CD4-positive, CD25-positive, alpha-beta regulatory T cell (primary cell): ENCODE measurements at places on chromosomes 12 and 14.

DNA sequence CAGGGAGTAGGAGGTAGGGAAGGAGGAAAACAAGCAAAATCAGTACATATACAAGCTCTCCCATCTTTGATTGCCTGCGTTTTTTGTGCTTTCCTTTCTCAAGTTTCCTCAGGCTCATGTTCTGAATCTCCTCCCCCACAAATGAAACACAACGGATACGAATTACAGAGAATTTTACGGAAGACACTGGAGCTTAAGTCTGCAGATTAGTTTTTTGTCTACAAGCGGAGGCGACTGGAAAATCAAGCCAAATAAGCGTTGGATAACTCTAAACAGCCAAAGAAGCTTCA is 612 bp downstream of the WBP11 start:
- no peak for DNase-seq

DNA sequence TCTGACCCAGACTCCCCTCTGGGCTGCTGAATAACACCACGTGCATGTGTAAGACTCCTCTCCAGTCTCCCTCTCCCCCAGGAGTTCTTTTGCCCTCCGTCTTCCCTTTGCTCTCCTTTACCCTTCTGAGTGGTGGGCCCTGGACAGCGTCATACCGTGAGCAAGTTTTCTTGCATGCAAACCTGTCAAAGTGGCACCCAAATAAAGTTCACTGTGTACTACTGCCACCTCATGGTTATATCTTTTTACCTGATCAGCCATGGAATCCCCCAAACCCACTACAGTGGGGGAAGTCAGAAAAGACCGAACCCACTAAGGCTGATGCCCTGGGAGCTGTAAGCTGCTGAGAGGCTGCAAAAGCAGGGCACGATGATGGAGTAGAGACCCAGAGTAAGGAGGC is 131.1 kb upstream of the VRK1 start:
- DNase-seq, result no peak

- DNase-seq, result no peak
Observed at GRCh38 chr12:26128168-26128567, 3.3 kb upstream of the BHLHE41 start.

GRCh38 chr12:81866081-81866480 is 106.9 kb upstream of the PPFIA2 start:
- no peak for DNase-seq

- no peak for DNase-seq
Observed at GRCh38 chr12:71888521-71888920, 49.0 kb downstream of the TBC1D15 start.

DNA sequence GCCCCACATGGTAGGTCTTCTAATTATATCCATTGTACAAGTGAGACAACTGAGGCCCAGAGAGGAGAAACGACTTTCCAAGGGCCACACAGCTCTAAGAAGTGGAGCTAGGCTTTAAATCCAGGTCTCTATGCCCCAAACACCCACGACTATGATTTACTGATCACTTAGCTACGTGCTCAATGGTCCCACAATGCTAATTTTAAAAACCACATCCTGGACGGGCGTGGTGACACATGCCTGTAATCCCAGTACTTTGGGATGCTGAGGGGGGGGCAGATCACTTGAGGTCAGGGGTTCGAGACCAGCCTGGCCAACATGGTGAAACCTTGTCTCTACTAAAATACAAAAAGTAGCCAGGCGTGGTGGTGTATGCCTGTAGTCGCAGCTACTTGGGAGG is 8.4 kb upstream of the MLEC start:
- no peak for DNase-seq

- DNase-seq, result no peak
Observed at GRCh38 chr12:19245106-19245505, 115.6 kb downstream of the PLEKHA5 start.

DNA sequence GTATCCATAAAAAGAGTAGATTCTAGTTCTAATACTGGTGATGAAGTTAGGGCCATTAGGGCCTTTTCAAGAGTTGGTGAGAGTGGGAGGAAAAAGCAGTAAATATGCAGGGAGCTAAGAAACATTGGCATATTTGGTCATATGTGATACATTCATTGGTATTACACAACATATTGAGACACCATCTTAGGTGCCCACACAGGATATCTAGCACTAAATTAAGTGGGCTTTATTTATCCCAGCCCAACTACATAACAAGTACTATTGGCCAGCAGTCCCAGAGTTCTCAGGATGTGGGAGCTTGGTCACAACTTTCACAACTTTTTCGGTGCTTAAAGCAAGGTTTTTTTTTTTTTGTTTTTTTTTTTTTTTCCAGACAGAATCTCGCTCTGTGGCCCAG is 2.0 kb upstream of the ING4 start:
- DNase-seq, result no peak

DNA sequence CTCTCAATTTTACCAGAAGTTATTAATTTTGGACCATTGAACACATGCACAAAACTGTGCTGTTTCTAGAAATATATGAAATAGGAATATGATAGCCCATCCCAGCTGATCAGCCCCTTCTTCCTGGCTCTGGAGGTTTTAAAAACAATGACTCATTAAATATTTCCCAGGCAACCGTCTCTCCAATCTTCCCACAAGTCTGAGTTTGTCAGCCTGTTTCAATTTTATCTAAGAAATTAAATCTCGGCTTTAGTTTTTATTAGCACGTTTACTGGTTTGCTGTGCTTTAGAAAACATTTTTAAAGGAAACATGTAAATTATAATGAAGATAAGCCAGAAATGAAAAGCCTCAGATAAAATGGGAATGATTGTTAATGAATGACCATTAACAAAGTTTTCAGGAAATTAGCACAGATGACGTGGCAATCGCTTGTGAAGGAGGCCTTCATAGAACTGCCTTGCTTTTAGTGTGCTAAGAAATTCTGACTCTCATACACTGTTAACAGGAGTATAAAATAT is 89.3 kb upstream of the RAP1B start:
- no peak for DNase-seq

DNA sequence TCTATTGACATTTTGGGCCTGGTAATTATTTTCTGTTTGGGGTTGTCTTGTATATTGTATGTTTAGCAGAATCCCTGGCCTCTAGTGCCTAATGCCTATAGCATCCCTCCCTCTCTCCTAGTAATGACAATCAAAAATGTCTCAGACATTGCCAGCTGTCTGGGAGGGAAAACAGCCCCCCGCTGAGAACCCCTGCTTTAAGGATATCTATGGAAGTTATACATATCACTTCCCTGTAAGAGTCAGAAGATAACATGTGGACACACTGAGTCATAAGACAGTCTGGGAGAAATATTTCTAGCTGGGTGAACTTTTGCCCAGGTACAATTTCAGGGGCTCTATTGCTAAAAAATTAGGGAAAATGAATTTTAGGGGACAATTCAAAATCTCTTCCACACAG is 255.0 kb downstream of the PAWR start:
- DNase-seq, result no peak

DNA sequence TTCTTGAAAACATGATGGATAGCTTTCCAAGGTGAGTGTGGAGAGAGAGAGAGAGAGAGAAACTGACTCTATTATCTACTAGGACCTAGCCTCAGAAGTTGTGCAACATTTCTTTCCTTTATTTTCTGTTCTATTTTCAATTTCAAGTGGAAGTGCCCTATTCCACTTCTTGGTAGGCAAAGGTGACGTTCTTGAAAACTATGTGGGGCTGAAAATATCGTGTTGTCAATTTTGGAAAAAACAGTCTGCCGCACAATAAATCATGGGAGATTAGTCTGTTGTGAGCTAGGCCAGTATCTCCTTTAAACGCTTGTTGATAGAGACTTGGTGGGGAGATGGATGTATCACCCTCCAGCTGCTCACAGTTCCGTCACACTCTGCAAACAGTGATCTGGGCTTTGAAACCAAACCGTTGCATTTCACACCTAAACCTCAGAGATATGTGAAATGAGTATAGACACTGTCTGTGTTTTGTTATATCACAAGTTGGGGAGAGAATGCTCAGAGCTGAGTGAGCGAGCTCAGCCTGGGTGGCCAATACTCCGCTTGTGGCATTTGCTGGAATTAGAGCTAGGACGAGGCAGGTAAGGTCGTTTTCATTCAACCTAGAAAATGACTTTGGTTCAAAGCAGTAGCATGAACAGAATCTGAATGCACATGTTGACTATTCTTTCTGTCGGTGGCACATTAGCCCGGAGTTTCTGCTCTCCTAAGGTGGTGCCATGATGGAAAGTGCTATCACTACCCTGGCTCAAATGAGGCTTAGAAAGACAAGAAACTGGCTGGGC is 75.1 kb upstream of the ST8SIA1 start:
- peak; percentile 71 for DNase-seq

DNA sequence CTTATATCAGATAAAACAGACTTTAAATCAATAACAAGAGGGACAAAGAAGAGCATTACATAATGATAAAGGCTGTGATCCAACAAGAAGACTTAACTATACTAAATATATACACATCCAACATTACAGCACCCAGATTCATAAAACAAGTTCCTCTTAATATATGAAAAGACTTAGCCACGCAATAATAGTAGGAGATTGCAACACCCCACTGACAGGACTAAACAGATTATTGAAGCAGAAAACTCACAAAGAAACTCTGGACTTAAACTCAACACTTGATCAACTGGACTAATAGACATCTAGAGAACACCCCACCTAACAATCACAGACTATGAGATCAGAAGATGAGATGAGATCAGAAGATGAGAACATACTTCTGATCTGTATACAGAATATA is 5.7 kb upstream of the CLEC14A start:
- DNase-seq, result no peak

- no peak for DNase-seq
Observed at GRCh38 chr12:124848621-124849380, 14.9 kb downstream of the SCARB1 start.

DNA sequence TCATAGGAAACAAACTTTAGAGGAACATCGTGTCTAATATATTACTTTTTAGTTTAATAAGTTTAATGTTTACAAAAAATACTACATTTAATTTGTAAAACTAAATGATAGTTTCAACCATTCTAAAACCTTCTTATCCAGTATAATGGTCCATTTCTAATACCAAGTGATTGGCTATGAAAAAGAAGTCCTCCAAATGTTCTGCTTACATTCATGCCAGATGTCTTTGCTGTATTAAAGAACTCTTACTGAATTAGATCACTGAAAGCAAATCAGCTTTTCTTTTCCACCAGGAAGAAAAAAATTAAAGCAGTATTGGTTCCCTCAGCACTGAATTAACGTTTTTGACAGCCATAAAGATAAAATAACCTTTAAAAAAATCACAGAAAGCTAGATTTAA is 3.7 kb downstream of the NOVA1 start:
- no peak for DNase-seq

GRCh38 chr14:66046591-66046990 is 439.6 kb upstream of the CCDC196 start:
- no peak for DNase-seq

- peak; percentile 72 for DNase-seq
Observed at GRCh38 chr12:32025906-32026305, 66.7 kb downstream of the RESF1 start.

GRCh38 chr12:132161036-132161781 is 17.0 kb downstream of the NOC4L start:
- DNase-seq, result no peak

DNA sequence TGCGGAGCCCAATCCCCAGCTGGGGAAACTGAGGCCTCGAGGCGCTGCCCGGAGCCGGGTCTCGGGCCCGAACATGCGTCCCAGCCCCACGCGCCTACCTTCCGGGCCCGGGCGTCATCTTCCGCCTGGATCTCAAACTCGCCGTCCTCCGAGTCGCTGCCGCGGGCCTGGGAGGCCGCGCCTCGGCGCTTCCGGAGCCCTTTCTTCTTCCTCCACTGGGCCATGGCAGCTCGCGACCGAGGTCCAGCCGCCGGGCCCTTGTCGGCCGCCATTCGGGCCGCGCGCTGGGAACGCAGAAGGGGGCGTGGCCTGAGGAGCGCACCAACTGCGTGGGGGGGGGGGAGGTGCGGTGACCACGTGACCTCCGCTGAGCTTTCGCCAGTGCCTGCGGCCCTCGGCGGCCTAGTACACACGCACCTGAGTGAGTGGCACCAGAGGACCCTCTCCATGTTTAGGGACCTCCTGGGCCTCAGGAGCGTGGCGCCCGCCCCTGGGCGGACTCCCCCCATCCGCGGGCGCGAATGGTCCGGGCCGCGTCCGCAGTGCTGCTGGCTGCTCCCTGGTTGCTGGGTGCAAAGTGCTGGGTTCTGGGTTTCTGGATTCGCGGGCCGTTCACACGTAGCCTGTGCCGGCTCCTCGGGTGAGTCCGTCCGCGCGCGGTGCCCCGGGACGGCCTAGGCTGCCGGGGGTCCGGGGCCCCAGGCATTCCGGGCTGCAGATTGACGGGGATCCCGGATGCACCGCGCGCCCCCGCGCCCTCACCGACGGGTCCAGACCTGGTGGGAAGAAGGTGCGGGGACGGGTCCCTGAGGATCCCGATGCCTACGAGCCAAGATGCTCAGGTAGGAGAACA is at the start of the genes DDX54 and RITA1:
DDX54 (minus strand) TSS at position 299 of the 853 bp plus-strand sequence; CDS start at position 272, 27 bp downstream.
RITA1 (plus strand) TSS at position 542 of the 853 bp plus-strand sequence. CDS start 1,026 bp downstream, outside the sequence.
- peak; percentile 84 for DNase-seq

DNA sequence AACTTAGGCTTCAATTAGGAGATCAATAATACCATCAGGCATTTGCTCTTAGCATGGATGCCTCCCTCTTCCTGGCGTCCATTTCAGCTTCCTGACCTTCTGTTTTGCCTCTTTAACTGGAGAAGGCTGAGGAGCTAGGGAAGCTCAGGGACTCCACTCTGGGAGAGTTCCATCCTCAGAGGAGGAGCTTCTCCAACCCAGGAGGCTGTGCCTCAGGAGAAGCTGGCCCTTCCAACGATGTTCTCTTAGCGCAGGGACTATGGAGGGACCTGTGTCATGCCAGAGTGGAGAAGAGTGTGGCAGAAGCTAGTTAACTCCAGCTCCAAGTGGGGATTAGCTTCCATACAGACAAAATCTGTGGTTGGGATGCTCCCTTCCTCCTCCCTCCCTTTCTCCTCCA is 58.0 kb downstream of the KCNA5 start:
- no peak for DNase-seq

DNA sequence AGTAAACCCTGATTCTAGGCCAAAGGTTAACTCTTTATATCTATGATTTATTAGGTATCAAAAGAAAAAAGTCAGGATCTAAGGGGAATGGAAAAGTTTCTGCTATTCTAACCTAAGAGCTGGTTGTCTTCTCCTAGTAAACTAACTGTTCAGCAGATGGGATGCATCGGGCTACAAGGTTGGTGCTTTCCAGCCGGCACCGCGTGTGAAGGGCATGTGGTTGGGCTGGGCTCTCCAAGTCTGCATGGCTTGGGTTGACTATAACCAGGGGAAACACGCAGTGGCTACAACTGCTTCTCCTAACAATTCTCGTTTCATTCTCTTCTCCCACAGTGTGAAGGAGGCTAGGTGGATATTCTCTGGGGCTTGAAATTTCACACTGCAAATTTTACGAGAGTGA is 354.5 kb downstream of the APAF1 start:
- no peak for DNase-seq

DNA sequence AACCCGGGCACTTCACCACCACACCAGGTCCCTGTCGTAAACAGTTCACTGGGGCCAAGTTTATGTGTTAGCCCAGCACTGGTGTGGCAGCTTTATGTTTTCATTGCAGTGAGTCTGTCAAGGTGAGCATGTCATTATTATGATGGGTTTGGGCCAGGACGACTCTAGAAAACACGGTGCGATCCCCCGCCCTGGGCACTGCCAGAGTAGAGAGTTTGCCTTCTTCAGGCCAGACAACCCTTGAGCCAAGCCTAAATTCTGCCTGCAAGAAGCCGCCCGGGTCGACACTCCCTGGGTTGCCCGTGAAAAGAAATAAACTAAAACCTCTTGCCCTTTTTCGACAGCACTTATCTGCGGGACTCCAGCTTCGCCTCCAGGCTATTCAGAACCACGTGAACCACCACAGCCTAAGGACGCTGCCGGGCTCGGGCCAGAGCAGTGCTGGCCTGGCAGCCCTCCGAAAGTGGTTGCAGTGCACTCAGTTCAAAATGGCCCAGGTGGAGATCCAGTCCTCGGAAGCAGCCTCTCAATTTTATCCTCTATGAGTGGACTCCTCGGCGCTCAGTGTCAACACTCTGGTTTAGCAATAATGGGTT is 81.8 kb downstream of the PRIMA1 start:
- DNase-seq, result no peak
